ENCODE measurements at places on chromosomes 7 and 10.

GRCh38 chr7:30459591-30460245, 18.9 kb downstream of the NOD1 start:
- DNase-seq: no peak

GRCh38 chr7:30837581-30837980, 66.4 kb downstream of the MINDY4 start:
- DNase-seq: no peak

DNA sequence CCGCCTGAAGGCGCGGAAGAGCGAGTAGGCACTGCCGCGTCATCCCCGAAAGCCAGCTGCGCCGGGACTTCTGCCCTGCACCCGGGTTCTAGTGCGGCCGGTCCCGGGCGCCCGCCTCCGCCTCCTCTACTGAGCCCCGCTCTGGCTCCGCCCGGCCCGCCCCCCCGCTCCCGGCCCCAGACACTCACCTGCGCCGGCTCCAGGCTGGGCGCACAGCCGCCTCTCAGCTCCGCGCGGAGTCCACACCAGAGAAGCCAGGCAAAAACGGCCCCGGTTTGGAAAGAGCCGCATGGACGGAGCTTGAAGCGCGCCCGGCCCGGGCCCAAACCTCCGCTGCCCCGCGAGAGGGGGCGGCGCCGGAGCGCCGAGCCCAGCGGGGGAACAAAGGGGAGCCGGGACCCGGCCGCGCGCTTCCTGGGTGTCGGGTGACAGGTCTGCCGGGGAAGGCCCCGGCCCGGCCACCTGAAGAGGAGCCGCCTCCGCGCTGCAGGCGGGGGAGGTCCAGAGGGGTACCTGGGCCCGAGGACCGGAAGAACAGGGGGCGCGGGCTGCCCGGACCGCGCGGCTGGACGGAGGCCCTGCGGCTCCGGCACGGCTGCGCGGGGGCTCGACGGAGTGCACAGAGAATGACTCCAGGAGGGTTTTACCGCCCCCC, 168.2 kb downstream of the NRF1 start:
- DNase-seq: no peak

GRCh38 chr10:215444-215843, 80.2 kb downstream of the ZMYND11 start:
- DNase-seq: no peak

DNA sequence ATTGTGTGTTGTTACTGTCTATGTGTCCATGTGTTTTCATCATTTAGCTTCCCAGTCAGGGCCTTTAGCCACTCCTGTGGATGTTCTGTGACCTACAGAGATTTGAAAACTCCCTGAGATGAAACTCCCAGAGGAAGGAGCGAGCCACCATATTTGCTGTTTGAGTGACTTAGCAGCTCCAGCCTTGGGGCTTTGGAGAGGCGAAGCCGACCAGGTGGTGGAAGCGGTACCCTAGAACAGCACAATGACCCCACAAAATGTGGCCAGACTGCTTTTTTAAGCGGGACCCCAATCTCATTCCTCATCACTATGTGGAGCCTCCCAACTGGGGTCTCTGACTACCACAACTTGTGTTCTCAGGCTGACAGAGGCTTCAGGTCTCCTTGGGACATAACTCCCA, 323.9 kb upstream of the KCND2 start:
- no peak for DNase-seq

DNA sequence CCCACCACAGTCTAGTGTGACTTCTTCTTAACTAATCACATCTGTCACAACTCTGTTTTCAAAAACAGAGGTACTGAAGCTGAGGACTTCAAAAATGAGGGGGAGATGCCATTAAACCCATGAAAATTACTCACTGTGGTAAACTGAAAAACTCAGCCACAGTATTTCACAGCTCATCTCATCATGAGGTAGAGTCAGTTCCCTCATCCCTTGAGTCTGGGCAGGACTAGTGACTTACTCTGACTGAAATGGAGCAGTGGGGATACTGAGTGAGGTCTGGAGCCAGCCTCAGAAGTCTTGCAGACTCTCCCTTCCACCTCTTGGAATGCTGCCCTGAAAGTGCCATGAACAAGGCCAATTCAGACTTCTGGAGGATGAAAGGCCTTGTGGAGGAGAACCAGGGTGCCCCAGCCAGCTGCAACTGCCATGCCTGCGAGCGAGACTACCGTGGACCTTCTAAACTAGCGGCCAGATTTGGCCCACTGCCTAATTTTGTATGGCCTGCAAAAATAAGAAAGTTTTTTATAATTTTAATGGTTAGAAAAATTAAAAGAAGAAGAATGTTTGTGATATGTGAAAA, 24.7 kb upstream of the ANKRD1 start:
- no peak for DNase-seq

DNA sequence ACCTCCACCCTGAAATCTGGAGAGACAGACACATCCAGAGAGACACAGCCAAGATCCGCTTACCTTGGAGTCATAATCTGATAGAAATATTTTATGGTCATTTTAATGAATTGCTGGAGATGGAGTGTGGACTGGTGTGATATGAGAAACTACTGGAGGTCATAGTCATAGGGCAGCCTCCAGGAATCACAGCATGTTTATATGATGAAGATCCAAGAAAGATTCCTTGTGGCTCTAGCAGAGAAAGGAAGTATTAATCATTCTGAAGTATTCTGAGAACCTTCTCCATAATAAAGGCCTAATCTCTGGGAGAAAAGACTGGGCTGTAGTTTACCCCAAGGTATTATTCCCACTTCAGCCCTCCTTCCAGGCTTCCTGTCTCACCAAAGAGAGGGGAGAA, 38.0 kb downstream of the POLR1F start:
- no peak for DNase-seq

- no peak for DNase-seq
These were observed 102.9 kb upstream of the FAM20C start for GRCh38 chr7:89232-90019.

DNA sequence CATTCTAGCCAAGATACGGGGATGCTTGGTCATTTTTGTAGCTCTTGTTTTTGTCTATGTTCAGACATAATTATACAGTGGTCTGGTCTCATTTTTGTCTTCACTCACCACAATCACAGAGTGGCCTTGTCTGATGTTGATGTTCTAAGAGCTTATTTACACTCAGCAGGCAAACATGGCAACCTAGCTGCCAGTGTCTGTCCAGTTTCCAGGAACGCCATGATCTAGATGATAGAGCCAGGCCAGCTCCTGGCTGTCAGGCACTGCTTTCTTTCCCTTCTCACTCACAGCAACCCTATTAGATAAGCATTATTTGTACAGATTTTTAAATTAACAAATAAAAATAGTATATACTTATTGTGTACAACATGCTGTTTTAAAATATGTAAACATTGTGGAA, 98.6 kb upstream of the PHF14 start:
- DNase-seq: no peak

DNA sequence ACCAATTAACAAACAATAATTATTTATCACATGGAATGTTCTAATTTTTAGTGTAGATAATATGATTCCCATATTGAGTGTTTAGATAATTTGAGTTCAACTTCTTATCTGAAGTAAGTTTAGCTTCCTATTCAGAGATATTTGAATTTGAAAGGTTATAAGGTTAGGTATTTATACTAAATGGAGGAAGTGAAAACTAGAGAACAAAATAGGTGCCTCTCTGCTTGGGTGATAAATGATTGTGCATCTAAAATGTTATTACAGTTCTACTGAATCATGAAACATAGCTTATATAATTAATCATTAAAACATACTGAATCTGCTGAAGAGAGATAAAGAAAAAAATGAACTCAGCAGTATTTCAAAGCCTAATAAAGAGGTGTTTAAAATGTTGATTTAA, 1174.3 kb downstream of the XPNPEP1 start:
- DNase-seq: no peak

DNA sequence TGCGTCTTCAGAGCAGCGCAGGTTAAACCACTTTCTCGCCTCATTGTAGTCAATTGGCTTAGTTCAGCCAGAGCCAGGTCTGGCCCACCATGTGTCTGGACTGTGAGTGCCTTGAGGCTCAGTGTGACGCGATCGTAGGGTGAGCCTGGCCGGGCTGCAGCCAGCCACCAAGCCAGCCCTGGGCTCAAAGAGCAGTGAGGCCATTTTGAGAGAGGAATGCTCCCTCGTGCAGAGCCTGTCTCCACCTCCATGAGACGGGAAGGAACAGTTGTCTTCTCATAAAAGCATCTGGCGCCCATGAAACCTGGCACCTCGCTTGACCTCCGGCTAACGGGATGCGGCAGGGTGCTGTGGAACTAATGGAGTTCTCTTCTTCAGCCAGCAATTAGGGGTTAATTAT, 34.5 kb downstream of the LHPP start:
- DNase-seq: no peak

DNA sequence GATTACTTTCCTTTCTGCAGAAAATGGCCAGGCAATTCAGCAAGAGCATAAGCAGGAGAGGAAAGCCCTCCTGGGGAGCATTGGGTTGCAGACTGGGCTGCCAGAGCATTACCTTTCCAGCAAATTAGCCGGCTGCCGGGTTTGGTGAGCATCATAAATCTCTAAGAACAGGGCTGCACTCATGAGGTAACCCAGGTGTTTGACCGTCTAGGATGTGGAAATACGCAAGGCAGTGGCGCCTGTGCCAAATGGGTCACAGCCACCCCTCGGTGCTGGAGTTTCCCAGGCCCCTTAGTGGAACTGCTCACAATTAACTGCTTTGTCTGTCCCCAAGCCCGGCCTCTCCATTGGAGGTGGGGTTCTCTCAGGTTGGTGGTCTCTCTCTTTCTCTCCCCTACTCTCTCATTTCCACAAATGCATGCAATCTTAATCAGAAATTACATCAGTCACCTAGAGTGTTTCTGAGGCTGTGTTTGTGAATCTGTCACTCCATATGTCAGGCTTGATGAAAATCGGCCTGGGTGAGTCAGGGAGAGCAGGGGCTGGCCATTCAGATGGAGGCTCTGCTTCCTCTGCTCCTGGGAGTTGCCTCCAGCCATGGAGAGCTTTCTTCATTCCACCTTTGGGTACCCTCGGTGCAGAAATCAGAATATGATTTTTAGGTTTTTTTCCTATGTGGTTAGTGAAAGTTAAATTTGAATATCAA, 26.7 kb downstream of the PTN start:
- DNase-seq: no peak

DNA sequence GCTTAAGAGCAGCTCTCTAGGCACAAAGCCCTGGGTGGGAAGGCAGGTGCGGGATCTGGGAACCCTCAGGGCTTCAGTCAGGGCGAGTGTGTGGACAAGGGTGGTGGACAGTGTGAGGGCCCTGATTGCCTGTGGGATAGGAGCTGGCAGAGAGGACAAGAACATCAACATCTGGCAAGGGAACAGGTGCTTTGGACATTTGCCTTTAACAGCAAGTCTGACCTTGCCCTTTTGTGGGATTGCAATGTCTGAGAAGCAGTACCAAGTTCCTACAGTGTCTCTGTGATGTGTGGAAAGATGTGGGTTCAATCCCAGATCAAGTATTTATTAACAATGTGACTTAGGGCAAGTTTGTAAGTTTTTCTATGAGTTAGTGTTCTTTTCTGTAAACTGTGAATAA, 46.7 kb downstream of the TFAM start:
- no peak for DNase-seq

GRCh38 chr7:138607216-138608126, 93.7 kb downstream of the SVOPL start:
- DNase-seq: no peak

DNA sequence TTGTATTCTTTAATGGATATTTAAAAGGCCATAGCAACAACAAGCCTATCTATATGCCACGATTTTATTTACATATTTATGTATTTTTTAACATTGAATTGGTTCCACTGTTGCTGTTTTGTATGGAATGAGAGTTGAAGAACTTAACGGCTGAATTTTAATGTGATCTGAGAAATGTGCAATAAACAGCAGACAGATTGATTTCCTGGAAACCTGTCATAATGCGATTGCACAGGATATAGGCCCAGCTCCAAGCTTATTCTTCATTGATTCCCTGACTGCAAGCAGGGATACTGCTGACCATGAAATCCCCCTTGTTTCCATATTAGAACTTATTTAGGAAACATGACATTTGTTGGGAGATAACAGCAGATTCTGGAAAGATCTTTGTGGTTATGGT, 195.6 kb downstream of the KCND2 start:
- DNase-seq: no peak

DNA sequence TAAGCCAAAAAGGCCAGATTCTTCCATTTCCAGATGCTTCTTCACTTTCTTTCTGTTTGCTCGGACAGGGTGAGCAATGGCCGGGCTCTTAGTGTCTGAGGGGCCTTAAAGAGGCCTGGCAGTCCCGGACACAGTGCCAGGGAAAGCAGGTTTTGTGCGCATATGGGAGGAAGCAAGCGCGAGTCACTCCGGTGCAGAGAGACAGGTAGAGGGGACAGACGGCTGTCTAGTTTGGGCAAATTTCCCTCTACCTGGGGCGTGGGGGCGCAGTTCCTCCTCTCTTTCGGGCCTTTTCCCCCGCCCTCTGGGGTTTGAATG, 4.7 kb downstream of the NEUROD6 start:
- no peak for DNase-seq

GRCh38 chr7:9181356-9181755, 747.9 kb downstream of the NXPH1 start:
- no peak for DNase-seq

GRCh38 chr10:79002336-79002735, 66.4 kb upstream of the ZMIZ1 start:
- DNase-seq: no peak

DNA sequence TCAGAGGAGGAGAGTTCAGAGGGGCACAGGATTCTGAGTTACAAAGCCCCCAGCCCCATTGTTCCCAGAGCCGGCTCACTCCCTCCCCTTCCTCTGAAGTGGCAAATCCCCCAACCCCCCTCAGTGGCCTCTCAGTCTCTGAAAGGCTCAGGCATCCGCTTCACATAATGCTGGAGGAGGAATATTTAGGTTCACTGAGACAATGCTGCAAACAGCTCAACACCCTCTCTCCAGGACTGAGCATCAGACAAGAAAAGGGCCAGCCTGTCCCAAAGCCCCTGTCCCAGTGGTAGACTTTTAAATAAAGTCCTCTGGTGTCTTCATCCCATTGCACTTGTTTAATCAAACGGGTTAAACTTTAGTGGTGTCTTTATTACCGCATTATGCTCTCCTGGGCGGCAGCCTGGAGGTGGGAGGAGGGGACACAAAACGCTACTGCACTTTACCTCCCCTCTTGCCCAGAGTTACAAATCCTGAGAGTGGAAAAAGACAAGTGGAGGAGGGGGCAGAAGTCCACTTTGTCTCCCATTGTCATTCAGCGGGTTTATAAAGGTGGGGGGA, 257.9 kb downstream of the FGFR2 start:
- no peak for DNase-seq

GRCh38 chr10:53071505-53072125, 299.0 kb upstream of the MBL2 start:
- DNase-seq: no peak
